ENCODE measurements at places on chromosomes 6 and 20.

DNA sequence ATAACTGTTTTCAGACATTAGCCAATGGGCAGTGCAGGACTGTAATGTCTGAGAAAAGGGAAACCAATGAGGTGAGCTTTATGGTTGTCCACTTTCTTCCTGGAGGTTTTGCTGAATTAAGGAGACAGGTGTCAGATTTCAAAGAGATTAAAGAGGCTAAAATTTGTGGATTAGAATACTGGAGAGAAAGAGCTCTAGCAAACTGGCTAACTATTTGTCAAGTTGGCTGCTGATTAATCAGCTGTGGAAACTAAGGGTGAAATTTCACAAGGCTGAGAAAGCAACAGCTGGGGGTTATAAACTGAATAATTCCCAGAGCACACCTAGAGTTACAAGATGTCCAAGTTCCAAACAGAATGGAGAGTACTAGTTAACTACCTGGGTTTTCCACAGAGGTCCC is 198.9 kb downstream of the TBC1D32 start:
- no peak for DNase-seq

DNA sequence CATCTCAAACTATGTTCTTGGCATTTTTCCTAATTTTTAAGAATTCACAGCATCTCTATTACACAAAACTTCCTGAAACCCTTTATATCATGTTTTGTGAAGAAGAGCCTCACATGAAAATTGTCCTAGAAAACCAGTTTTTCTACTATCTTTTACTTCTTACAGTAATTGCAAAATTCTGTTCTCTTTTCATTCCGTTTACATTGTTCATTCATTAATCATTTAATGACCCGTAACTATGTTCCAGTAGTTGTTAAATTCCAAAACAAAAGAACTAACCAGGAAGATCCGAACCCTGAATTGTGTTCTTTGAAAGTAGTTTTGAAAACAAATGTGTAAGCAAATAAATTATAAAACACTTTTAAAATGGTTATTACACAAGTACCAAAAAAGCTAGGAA is 597.0 kb downstream of the EYS start:
- no peak for DNase-seq

DNA sequence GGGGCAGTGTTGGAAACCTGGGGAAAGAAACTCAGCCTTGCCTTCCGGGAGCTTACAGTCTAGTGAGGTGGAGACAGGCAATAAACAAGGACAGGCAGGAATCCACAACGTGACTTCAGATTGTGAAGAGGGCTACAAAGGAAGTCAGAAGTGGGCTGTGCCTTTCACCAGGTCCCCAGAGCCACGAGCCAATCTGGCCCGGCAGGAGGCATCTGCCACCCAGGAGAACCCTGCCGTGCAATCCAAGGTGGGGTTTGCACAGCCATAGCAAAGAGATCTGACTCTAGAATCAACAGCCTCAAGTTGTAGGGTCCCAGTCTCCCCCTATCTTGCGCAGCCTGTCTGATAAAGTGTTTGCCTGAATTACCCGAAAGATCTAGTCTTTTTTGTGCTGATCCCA is 5.5 kb downstream of the SLC32A1 start:
- DNase-seq: no peak

DNA sequence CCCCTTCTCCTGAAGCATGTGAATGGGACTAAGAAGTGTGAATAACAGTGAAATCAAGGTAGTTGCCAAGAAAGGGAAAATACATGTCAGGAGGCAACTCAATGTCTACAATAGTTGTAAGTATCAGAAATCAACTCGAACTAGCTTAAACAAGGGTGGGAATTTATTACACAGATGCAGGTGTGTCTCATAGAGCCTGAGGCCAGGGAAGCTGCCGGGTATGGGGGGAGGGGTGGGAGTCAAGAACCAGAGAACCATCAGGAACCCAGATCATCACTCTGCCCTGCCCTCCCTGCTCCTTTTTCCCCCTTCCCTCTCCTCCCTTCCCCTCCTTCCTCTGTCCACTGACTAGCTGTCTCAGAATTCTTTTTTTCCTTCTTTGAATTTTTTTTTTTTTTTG is 34.9 kb upstream of the BMP6 start:
- no peak for DNase-seq

DNA sequence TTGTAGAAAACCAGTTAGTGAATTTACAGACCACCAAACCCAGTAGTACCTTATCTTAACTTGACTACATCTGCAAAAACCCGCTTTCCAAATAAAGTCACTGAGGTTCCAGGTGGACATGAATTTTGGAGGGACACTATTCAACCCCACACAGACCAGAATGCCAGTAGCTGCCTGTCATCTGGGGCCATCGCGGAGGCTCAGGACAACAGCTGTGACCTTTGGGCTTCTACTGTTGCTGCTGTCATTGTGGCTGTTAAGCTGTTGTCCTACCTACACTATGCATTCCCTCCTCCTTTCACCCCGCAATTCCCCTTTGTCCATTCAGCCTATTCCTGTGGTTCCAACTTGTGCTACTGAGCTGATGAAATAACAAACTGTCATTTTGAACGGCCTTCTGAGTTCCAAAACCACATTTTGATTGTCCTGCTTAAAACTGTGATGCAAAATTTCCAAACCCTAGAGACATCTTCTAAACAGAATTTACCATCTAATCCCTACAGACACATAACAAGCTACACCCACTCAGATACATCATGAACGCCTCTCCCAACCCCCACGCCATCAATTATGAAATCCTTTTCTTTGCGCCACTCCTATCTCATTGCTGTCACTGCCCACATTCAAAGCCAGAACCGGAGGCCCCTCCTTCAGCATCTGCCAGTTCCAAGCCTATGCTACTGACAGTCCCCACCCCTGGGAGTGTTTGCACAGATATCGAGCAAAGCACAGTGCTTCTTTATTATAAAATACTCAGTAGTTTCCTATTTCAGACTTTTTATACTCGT is 125.0 kb downstream of the C6orf118 start:
- DNase-seq: no peak

- no peak for DNase-seq
These were observed 20.6 kb upstream of the CSNK2A1 start for GRCh38 chr20:564192-564591.

DNA sequence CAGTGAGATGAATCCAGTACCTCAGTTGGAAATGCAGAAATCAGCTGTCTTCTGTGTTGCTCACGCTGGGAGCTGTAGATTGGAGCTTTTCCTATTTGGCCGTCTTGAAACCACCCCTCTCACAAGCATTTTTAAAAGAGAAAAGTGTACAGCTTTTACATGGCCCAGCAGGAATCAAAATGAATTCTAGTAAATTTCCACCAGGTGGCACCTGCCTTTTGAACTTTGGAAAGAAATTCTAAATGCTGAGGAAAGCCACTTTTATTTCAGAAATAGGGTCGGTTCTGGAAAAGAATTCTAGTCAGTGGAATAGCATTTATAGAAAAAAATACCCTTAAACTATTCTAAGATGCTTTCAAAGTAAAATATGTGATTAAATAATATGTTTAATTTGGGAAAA is 647.8 kb downstream of the CD109 start:
- DNase-seq: no peak

- DNase-seq: no peak
These were observed 3.6 kb upstream of the CDKN1A start for GRCh38 chr6:36674942-36675341.

- peak; percentile 71 for DNase-seq
These were observed 471 bp downstream of the EZR start for GRCh38 chr6:158818581-158819212.

DNA sequence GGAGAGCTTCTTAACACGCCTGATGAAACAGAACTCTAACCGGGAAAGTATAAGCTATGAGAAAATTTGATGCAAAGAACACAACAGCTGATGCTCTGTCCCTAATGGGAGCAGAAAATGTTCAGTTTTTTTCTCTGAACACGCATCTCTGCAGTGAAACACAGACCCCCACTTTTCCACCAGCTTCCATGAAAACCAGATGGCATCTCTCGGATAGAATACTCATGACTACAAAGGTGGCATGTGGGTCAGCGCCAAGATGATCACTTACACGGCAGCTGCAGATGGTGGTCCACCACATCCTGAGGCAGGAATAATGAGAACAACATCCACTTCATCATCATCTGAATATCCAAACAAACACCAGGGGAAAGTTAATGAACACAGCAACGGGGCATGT is 85.2 kb upstream of the CNR1 start:
- DNase-seq: no peak

DNA sequence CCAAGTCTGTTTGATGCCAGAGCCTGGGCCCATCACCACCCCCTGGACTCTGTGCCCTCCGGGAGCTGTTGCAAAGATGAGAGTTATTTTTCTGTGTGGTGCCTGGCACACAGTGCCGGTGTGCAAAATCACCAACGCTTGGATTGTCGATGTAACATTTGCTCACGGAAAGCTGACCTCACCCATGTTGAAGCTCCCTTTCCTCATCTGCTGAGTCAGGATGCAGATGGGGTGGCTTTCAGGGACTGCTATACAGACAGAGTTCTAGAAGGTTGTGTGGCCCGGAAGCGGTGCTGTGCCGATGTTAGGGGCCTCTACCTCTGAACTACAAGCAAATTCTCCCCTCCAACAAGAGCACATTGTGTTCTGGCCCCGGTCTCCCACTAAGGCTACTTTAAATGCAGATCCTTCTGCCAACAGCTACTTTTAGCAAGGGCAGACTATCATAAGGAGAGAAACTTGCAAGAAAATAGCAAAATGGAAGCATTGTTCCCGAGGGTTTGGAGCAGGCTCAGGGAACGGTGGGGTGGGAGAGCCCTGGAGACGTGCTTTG is 34.0 kb downstream of the EYA2 start:
- no peak for DNase-seq

DNA sequence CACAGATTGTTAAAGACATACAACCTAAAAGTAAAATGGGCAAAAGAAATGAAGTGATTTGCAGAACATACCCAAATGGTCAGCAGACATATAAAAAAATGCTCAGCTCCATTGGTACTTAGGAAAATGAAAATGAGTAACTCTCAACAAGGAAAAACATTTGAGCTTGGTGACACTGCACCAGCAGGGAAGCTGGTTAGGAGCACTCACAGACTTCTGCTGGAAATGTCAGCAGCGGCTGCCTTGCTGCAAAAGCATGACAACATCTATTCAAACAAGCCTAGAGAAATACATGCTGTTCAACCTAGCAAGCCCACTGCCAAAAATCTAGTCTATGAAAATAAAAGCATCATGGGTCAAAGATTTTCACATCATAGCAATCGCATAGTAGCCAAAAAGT is 99.0 kb upstream of the FOXQ1 start:
- DNase-seq: no peak

GRCh38 chr6:110020888-110021287 is 42.8 kb downstream of the GPR6 start:
- no peak for DNase-seq

DNA sequence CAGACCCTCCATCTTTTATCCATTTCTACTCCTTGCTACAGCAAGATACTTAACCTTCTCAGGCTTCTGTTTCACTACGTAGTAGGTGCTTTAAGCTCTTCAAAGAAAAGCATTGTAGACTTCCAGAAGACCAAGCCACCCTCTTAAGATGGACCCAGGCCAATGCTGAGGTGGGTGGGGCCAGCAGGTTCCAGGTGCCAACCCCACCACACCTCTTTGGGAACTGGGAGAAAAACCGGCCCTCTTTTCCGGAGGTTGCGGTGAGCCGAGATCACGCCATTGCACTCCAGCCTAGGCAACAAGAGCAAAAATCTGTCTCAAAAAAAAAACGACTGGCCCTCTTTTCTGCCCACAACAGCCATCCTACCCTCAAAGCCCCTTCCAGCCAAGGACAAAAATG is 10.6 kb upstream of the HMGA1 start:
- no peak for DNase-seq

GRCh38 chr6:16421462-16421960 is 183.1 kb downstream of the GMPR start:
- DNase-seq: no peak

DNA sequence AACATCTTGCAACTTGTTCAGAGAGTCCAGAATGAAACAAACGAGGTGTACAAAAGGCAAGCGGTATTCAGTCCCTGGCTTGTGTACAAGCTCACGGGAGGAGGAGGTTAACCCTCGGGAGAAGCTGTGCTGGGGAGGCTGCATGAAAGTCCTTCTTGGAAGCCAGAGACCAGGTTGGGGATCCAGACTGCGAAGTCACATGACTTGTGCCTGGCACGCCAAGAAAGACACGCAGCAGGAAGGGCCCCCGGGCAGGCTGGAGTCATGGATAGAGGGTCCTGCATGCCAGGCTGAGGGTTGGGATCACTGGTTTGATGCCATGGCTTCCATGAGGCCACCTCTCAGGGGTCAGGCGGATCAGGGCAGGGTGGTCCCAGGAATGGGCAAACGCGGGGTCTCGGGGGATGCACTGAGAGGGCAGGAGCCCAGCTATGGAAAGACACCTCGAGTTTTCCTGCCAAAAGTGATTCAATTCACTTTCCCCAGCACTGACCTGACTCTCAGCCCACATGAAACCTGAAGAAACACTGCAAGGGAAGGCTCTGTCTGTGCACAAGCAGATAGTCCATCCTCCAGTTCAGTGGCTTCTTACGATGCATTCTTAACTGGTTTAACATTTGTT is 79.4 kb downstream of the DLL1 start:
- DNase-seq: no peak

DNA sequence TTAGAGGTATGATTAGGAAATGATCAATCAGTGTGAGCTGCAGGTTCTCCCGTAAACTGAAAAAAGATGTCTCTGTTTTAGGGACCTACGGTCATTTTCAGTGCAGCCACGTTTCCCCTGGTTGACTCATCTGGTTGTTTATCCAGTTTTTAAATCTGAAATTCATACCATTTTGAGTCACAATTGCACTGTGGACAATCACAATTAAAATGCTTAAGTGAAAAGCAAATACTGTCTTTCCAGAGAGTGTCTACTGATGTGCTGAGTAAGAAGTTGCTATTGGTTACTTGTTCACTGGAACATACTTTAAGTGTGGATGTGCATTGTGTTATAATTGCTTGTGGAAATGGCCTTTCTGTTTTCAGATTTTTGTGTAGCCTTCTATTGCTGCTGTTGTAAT is 305.1 kb upstream of the SASH1 start:
- no peak for DNase-seq

DNA sequence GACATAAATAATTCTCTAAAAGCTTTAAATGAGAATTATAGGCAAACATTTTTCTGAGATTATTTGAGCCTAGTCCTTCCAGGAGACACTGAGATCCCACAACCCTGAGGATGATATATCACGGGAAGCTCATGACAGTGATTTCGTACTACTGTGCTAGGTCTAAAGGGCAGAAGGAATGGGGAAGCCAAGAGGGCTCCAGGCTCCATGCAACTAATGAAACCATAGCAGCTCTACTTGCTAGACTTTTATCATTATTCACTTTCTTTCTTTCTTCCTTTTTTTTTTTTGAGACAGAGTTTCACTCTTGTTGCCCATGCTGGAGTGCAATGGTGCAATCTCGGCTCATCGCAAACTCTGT is 57.3 kb upstream of the SGK1 start:
- no peak for DNase-seq

DNA sequence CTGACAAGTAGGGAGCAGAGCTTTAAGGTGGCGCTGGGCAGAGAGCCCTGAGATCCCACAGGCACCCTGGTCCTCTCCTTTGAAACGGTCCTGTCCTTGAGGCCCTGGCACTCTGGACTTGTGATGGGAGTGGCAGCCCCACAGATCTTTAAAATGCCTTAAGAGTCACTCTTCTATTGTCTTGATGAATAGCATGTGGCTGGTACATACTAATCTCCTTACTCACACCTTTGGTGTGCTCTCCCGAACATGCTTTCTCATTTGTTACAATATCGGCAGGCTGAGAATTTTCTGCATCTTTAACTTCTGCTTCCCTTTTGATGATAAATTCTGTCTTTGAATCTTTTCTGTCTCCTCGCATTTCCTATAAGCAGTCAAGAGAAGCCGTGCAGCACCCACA is 333.8 kb downstream of the TFAP2A start:
- DNase-seq: no peak

Data from germinal center (tissue), 1 donor.